ENCODE measurements at places on chromosomes 16 and 17.
A peak's percentile ranks its signal among the peaks of the same experiment; 100 is the strongest.

- DNase-seq, result no peak
These were observed 750 bp downstream of the TMEM132E start for GRCh38 chr17:34579979-34580684.

GRCh38 chr16:72751076-72751475 lies 296.9 kb downstream of the ZFHX3 start:
- DNase-seq, result no peak

DNA sequence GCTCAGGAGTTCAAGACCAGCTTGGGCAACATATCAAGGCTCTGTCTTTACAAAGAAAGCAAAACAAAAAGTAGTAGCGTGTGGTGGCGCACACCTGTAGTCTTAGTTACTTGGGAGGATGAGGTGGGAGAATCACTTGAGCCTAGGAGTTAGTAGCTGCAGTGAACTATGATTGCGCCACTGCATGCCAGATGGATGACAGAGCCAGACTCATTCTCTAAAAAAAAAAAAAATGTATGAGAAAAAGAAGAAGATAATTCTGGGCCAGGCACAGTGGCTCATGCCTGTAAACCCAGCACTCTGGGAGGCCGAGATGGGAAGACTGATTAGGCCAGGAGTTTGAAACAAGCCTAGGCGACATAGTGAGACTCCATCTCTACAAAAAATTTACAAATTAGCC lies 28.5 kb downstream of the STAT5B start:
- peak; percentile 53 for DNase-seq

DNA sequence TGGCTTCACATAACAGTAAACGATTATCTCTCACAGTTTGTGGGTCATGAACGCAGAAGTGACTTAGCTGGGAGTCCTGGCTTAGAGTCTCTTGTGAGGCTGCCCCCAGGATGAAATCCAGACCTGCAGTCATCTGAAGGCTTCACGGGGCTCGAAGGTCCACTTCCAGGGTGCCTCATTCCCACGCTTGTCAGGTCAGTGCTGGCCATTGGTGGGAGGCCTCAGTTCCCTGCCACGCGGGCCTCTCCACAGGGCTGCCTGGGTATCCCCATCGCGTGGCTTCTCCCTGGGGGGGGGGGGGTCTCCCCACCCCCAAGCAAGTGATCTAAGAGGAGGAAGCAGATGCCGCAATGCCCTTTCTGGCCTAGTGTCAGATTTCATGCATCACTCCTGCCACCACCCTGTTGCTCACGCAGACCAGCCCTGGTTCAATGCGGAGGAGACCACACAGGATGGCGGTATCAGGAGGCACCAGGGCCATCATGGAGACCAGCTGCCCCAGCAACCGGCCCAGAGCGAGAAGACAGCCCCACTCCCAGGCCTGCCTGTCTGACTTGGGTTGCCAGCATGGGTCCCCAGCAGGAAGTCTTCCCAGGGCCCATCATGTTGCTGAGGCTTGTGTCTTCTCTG lies 77.3 kb upstream of the CDH5 start:
- DNase-seq, result peak; percentile 10

- peak; percentile 44 for DNase-seq
These were observed 618 bp downstream of the TRIM47 start for GRCh38 chr17:75877752-75878173.

GRCh38 chr17:73359987-73360410 lies 48.2 kb upstream of the CDC42EP4 start:
- peak; percentile 21 for DNase-seq

DNA sequence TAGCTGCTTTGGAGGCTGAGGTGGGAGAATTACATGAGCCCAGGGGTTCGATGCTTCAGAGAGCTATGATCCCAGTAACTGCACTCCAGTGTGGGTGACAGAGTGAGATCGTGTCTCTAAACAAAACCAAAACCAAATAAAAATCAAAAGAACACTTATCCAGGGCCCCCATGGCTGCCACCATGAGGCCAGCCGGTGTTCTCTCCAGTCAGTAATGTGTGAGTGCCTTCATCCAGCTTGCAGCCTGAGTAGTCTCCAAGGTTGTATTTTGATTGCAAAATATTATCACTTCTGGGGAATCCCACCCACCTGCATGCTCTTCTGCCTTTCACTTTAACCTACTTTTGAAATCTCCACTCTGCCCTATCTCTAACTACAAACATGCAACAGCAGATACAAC lies 221.0 kb upstream of the WSB1 start:
- no peak for DNase-seq

- no peak for DNase-seq
These were observed 13.9 kb downstream of the BCAR1 start for GRCh38 chr16:75237398-75238131.

DNA sequence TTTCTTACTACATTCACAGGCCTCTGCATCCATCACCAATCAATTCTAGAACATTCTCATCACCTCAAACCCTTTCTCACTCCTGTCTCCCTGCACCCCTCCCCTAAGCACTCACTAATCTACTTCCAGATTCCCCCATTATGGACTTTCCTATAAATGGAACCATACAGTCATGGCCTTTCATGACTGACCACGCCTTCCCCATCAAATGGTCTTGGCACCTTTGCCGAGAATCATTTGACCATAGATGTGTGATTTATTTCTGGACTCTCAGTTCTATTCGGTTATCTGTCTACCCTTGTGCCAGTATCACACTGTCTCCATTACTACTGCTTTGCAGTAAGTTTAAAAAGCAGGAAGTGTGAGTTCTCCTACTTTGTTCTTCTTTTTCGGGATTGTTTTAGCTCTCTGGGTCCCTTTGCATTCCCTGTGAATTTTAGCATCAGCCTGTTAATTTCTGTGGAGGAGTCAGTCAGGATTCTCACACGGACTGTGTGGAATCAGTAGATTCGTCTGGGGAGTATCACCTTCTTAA lies 27.5 kb downstream of the GTF3C1 start:
- no peak for DNase-seq

- DNase-seq, result no peak
These were observed 143.8 kb upstream of the PLCG2 start for GRCh38 chr16:81635063-81635937.

- DNase-seq, result no peak
These were observed 228.8 kb upstream of the AXIN2 start for GRCh38 chr17:65790241-65790640.

GRCh38 chr17:5194346-5194745 lies 2.7 kb upstream of the ZNF594 start:
- no peak for DNase-seq

DNA sequence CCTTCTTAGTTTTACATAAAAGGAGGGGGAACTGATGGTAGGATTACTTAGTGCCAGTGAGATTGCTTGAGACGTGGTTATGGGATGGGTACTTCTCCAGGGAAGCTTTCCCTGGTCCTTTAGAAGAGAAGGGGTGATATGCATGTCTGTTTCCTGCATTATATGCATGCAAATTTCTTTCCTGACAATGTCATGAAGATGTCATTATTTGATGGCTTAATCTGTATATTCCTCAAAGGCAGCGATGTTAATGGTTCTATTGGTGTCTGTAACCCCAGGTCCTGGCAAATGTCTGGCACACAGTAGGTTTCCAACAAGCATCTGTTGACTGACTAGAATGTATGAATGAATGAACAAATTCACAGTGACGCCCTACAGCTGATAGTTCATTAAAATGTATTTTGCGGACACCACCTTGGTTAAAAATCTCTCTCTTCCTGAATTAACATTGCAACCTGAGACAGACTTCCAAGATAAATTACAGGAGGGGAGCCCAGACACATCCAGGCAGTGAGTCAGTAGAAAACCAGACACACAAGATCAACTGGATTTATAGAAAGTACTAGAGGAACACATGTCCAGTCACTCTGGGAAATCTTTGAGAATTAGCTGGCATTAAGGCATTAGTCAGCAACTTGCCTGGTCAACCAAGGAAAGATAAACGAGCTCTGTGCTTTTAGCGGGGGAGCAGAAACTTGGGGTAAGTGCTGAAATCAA lies 293.4 kb downstream of the XYLT1 start:
- DNase-seq, result no peak

DNA sequence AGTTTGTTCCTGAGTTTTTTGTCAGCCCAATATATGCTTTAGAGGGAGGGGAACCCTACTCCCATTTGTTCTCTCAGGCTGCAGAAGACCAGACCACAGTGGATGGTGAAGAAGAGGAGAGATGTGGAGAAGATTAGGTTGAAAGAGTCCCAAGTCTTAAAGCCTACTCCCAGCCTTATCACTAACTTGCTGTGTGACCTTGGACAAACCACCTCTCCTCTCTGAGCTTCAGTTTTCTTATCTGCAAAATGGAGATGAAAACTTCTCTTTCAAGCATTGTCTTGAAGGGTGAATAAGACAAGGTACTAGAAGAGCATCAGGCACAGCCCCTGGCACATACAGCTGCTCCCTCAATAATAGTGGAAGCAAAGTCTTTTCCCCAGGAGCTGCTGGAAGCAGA lies 15.1 kb upstream of the LHX1 start:
- no peak for DNase-seq

GRCh38 chr16:57357330-57358085 lies 1.1 kb upstream of the CCL22 start:
- peak; percentile 89 for DNase-seq

GRCh38 chr17:75645889-75646637 lies 12.8 kb downstream of the SMIM5 start:
- peak; percentile 87 for DNase-seq

GRCh38 chr17:70820276-70820675 lies 650.9 kb downstream of the KCNJ2 start:
- no peak for DNase-seq

GRCh38 chr16:57970970-57971369 lies at the start of gene CNGB1:
Gene CNGB1, minus strand, starts transcription at chr16:57971128. Its CDS starts 3,842 bp downstream, at chr16:57967286.
- DNase-seq, result no peak

DNA sequence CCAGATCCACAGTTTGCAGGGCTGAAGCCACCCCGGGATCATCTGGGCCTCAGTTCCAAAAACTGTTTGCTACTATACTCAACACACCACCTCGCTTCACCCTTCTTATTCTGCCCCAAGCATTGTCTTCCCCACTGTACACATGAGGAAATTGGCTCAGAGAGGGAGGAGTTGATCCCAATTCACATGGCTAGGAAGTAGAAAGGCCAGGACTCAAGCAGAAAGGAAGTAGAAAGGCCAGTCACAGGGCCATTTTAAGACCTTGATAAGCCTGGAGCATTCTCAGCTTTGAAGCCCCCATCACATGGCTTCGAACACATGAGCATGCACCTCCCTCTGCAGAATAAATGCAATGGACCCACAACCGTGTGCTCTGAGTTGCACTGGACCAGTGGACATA lies 7.7 kb upstream of the PRSS22 start:
- no peak for DNase-seq

DNA sequence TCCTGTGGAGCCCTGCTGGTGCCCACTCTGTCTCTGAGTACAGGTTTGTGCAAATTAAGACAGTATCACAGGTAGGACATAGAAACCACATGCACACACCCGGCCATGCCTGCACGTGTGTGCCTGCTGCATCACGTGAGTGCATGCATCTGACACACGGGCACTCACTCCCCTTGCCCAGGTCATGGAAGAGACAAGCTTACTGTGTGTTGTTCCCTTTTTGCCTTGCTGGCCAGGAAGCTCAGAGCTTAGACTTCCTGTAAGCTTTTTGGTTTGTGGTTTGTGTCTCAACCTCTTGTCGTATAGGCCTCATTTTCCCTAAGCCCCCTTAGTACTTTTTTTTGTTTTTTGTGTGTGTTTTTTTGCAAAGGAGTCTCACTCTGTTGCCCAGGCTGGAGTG lies 25.0 kb downstream of the ZNF469 start:
- DNase-seq, result peak; percentile 95

- DNase-seq, result no peak
These were observed 531.7 kb upstream of the TOM1L1 start for GRCh38 chr17:54368906-54369305.

DNA sequence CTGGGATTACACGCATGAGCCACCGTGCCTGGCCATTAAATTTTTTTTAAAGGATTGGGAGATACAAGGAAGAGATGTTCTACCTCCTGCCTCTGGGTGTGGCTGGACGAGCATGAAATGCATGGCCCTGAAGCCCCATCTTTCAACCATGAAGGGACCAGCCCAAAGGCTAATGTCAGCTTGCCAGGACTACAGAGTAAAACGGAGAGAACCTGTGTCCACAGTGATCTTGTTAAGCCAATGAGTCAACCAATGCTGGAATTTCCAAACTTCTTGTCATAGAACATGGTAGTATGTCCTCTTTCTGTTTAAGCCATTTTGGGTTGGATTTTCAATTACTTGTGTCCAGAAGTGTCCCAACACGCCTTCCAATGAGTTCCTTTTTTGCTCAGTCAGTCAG lies 71.3 kb downstream of the RTN4RL1 start:
- DNase-seq, result no peak

DNA sequence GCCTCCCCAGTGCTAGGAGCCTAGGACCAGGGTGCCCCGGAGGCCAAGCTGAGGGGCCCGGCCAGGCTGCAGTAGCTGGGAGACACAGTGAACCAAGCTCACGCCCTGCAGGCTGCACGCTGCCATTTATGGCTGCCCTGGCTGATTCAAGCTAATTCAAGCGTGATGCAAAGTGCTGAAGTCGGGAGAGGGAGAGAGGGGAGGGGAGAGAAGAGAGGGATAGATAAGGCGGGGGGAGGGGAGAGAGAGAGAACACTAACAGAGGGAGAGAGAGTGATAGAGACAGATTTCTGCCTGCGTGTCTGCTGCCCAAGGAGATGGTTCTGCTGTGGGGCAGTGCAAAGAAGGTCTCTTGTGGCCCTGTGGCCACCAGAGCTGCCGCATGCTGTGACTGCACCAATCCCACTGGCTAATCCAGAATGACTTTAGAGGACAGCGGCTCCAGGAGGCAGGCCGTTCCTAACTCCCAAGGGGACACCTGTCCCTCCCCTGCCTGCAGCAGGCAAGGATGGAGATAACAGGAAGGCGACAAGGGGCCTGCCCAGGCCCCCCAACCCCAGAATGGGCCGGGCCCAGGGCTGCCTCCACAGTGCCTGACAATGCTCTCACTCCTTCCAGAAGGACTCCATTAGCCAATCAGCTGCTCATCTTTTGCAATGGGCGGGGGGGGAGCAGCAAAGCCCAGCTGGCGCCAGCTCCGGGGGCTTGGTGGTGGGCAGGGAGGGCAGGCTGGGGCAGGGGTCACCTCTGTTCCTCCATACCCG lies 12.9 kb downstream of the MXRA7 start:
- DNase-seq, result no peak

Measured in MV-4-11 (cell line).